Upper lobe of right lung (tissue), 1 donor: ENCODE measurements at places on chromosomes 1 and 21. TPM values are rescaled to one million over a fixed set of nuclear protein-coding genes. Genes with fewer than 3 reads are reported as not detected.

DNA sequence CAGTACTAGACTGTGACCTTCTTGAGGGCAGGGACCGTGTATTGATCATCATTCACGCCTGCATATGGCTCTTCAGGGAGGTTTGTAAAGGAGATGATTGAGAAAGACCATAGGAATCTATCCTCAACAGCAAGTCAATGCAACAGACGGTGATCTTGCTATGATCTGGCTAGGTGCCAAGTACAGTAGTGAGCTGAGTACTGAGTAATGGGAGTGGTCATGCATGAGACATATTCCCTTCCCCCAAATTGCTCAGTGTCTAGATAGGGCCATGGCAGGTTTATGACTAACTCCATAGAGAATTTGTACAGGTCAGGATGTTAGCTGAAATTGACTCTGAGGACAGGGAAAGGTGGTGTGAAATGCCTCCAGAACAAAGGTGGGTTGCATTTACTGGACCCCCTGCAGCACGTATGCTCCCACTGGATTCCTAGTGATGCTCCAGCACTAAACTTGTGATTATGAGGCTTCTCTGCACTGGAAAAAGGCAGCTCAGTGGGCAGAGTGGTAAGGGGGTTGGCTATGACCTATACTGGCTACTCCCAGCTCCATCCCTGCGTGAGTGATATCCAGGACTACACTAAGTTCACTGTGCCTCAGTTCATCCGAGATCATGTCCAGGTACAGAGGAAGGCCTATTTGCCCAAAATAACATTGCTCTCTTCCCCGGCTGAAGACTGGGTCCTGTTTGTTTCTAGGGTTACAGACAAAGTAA lies 37.2 kb downstream of the KCNJ6 start:
- DNase-seq, result no peak

DNA sequence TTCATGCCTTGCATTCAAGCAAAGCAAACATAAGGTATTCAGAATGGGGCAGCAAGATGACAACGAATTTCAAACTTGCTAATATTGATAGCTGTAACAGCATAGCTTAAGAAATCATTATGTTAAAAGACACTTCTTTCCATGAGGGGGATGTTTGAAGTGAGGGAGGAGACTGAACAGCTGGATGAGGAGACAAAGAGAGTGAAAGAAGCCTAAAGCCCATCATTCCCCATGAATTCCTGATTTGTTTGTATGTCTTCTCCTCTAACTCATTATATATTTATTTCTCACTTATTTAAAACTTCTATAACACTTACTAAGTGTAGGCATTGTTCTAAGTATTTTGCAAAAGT lies 125.2 kb upstream of the PBX1 start:
- DNase-seq, result no peak

GRCh38 chr1:198449261-198449660 lies 91.2 kb downstream of the ATP6V1G3 start:
- no peak for DNase-seq

The DCST1 gene
- total RNA-seq, result not detected

DNA sequence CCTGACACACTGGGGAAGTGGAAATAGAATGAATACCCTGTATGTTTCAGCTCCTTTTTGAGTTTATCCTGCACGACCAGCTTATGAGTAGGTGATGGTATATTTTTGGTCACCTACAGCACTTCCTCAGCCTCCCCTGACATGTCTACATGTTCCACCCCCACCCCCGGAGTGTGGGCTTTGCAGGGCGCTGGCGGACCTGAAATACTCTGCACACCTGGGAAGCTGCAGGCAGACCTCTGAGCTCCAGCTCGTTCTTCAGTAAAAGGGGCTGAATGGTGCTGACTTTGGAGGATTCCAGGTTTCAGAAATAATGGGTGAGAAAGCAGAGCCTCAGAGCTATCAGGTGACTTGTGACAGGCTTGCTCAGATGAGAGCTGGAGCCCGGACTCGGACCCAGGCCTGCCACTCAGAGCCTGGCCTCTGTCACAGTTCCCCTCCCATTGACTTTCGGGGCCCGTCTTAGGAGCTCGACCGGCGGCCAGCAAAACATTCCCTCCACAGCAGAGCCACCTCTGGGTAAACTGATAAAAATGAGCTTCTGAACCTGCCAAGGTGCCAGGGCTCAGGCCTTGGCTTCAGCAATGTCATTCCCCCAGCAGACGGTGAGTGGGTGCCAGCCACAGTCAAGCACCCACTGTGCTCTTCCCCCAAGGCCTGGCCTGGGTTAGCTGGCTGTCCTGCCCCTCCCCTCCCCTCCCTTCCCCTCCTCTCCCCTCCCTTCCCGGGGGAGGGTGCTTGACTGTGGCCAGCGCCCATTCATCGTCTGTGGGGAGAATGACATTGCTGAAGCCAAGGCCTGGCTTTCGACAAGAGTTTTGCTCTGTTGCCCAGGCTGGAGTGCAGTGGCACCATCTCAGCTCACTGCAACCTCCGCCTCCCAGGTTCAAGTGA lies 30.1 kb downstream of the DOP1B start:
- DNase-seq, result no peak

- DNase-seq, result no peak
Measured at GRCh38 chr1:12249181-12249580, 19.4 kb downstream of the VPS13D start.

DNA sequence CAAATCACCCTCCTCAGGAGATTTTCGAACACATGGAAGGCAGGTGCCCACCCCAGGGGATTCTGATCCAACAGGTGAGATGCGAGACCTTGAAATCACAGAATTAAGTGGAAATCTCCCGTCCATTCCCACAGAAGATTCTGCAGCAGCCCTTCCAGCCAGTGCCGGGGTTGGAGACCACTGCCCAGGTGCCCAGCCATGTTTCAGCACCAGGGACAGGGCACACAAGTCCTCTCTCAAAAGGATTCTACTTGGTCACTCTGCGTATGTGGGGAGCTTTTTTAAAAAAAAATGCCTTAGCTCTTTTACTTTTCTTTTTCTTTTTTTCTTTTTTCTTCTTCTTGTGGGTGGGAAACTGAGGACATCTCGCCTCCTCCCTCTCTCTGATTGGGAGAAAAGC lies 80.7 kb downstream of the VWA5B1 start:
- no peak for DNase-seq

- no peak for DNase-seq
Measured at GRCh38 chr1:163772246-163772645, 450.5 kb downstream of the NUF2 start.

GRCh38 chr1:247177755-247178154 lies 5.9 kb upstream of the ZNF124 start:
- DNase-seq, result no peak

The TFF3 gene
- total RNA-seq, result 19.6 TPM

DNA sequence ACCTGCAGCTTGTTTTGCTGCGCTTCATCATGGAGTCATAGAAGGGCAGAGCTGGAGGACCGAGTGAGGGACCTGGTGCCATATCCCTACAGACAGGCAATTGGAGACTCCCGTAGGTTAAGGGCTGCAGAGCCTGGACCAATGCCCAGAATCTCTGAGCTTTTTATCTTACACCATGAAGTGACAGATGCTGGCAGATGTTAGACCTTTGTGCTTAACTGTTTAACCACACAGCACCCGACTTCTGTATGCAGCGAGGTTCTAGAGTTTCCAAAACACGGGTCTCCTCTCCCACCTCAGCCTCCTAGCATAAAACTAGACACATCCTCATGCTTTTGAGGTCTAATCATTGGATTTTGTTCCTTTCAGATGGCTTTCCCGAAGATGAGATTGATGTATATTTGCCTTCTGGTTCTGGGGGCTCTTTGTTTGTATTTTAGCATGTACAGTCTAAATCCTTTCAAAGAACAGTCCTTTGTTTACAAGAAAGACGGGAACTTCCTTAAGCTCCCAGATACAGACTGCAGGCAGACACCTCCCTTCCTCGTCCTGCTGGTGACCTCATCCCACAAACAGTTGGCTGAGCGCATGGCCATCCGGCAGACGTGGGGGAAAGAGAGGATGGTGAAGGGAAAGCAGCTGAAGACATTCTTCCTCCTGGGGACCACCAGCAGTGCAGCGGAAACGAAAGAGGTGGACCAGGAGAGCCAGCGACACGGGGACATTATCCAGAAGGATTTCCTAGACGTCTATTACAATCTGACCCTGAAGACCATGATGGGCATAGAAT lies 47.6 kb downstream of the B3GALT5 start:
- DNase-seq, result peak; percentile 53

The ZNF593 gene
- total RNA-seq, result 22.6 TPM

GRCh38 chr1:178509414-178510007 lies 3.4 kb upstream of the TEX35 start:
- DNase-seq, result no peak

DNA sequence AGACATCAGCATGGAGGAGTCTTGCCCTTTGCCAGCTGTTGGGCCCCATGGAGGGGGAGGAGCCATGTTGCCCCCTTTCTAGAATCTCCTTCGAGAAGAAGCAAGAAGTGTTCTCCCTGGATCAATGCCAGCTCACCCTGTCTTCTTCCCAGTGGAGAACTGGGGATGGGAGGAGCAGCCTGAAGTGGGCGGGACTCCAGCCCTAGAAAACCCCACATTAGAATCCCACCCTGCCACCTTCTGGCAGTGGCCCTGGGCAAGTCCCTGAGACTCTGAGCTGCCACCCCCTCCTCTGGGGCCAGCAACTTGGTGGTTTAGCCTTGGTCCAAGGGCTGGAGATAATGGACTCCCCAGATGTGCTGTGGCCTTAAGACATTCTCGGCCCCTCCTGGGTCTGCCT lies 51.7 kb downstream of the PAX7 start:
- no peak for DNase-seq

The HPDL gene
- not detected for total RNA-seq

The RAP1GAP gene
- 62.4 TPM for total RNA-seq

GRCh38 chr1:207870306-207871031 lies 40.5 kb downstream of the CD34 start:
- no peak for DNase-seq

GRCh38 chr1:168966636-168967035 lies 139.9 kb upstream of the ATP1B1 start:
- no peak for DNase-seq

The TNFRSF14 gene
- 133 TPM for total RNA-seq

DNA sequence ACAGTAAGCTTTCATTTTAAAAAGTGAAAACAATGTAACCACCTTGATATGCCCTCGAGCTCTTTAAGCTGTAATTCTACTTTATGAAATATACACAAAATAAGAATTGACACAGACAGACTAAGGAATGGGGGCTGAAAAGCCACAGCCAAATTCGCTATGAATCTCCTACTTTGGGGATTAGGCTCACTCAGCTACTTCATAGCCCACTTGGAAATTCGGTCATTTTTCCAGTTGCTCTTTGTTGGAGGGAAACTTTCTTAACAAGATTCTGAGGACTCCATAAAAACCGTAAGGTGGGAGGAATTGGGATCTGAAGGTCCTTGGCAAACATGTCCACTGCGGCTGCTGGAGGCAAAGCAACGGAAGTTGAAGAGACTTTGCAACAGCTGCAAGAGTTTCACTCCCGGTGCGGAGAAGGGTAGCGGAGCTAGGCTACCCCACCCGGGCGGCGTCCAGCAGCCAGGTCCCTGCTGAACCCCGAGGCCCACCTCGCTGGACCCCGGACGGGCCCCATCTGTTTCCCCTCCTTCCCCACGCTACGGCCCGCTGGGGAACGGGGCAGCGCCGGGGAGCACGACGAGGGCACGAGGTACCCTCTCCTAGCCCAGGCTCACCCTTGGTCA lies 634 bp downstream of the MYCBP start:
- DNase-seq, result no peak

The RHBG gene
- not detected for total RNA-seq

GRCh38 chr1:168410464-168410863 lies 129.8 kb downstream of the TBX19 start:
- no peak for DNase-seq

The FMOD gene
- 45.1 TPM for total RNA-seq

GRCh38 chr21:34693192-34693810 lies 24.5 kb downstream of the CLIC6 start:
- no peak for DNase-seq

DNA sequence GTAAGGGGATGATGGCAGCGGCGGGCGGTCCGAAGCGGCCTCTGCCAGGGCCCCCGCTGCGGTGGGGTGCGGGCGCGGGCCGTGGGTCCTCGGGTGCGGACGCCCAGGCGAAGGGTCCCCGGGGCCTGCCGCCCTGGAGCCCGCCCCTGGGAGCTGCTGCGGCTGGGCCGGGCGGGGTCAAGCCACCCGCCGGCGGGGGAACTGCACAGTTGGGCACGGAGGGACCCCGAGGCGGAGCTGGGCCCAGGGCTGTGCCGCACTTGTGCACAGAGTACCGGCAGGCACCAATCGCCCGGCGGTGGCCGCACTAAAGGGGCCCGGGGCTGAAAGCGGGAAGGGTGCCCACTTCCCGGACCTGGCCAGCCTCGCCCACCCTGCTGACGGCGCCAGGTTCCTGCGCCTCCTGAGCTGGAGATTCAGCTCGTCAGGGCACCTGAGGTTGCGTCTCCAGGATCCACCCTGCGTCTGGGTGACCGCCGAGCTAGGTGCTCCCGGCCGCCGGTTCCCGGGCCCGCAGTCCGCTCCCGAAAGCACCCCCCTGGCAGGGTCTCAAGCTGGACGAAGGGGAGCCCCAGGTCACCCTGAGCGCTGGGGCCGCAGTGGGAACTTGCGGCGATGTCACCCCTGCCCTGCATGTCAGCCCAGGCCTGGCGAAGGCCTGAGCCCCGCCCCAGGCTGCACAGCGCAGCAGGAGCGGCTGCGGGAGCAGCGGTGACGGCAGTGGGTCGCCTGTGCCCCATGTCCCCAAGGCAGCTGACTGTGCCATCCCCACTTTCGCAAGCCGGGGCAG lies 56.7 kb upstream of the ETV3 start:
- DNase-seq, result no peak

- peak; percentile 44 for DNase-seq
Measured at GRCh38 chr1:3639397-3639911, 10.4 kb downstream of the WRAP73 start.

The HTR1D gene
- 0.93 TPM for total RNA-seq

DNA sequence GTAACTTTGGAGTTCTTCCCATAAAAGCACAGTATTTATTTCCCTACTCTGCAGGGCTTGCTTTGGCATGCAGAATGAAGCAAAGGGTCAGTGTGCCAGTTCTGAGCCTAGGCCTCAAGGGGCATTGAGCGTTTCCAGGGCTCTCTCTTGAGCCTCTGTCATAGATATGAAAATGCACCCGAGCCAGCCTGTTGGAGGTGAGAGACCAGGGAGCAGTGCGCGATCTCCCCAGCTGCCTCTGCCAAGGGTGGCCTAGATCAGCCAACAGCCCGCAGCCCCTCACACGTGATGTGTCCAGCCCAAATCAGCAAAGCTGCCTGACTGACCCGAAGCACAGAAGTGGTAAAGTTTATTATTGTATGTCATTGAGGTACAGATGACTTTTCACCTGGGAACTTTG lies 63.7 kb downstream of the TENT5C start:
- no peak for DNase-seq

DNA sequence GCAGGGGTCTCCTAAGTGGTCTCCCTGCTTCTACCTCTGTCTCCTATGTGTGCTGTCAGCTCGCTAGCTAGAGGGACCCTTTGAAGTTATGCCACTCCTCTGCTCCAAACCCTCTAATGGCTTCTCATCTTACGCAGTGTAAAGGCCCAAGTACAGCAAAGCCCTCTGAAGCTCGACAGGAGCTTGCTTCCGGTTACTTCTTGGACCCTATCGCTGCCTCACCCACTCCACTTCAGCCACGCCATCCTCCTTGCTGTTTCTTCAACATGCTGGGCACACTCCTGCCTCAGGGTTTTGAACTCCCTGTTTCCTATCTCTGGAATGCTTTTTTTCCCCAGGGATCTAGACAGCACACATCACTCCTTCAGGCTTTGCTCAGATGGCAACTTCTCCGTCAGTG lies 102.3 kb upstream of the F3 start:
- DNase-seq, result no peak

The ARHGEF10L gene
- total RNA-seq, result 34.1 TPM

GRCh38 chr1:117231748-117232373 lies 21.1 kb upstream of the VTCN1 start:
- DNase-seq, result no peak

- no peak for DNase-seq
Measured at GRCh38 chr1:234544087-234544579, 65.2 kb upstream of the TARBP1 start.
